G401 (cell line): ENCODE measurements at places on chromosomes 1 and 21.
A peak's percentile ranks its signal among the peaks of the same experiment; 100 is the strongest.

- peak; percentile 5 for DNase-seq
These were observed 3.5 kb upstream of the PRDX6 start for GRCh38 chr1:173473599-173474011.

DNA sequence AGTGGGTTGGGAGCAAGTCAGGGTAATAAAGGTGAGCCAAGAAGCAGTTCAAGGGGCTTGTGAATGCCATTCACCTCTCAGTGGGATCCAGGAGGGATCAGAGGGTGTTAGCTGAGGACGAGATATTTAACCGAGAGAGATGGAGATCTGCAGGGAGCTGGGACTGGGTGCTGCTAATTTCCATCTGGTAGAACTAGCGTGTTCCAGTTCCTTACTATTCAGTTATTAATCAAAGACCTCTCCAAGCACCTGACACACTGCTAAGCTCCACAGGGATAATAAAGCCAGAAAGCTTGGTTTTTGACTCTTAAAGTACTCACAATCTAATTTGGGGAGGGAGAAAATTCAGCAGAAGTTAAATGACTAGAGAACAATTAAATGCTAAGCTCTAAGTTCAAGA is 57.7 kb downstream of the ALG14 start:
- DNase-seq = no peak

DNA sequence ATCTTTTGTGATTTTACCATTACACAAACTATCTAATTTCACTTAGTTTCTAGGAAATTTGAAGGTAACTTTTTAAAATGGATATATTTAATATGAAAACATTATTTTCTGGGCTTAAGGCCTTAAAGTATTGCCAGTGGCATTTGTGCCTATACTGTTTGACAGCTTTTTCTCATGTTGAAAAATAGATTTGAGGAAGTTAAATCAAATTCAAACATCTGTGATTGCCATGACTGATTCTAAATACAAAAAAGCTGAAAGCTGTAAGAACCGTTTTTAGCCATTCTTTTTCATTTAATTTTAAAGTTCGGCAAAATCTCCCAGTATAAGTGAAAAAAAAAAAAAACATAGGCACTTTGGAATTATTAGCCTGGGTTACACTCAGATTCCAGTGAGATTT is 301.1 kb downstream of the DPYD start:
- DNase-seq = no peak

DNA sequence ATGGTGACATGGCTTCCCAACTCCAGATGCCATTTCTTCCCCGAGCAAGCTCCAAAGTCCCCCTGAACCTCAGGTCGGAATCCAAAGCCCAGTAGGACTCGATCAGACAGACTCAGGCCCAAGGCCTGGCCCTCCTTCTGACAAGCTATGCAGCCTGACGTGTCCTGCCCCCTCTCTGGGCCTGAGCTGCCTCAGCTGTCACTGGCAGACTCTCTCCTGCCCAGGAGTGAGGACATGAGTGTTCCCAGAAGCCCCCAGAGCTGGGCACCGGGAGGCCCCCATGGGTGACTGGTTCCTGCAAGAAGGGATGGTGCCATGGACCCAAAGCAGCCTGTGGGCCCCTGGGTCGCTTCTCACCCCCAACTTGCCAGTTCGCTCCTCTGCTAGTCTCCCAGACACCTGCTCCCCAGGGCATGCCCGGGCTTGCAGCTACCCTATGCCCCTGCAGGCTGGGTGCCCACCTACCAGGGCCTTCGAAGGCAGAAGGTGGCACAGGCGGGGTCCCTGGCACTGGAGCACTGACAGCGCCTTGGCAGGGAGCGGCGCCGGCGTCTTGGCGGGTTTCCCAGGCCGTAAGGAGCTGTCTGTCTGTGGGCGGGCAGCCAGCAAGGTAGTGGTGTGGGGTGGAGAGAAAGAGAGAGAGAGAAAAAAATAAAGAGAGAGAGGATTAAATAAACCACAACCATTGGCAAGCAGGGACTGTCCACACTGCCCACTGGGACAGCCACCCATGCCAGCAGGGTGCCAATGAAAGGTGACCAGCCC is 2.3 kb downstream of the EDN2 start:
- peak; percentile 90 for DNase-seq

GRCh38 chr1:152537496-152537895 is 23.2 kb downstream of the CRCT1 start:
- DNase-seq = no peak

DNA sequence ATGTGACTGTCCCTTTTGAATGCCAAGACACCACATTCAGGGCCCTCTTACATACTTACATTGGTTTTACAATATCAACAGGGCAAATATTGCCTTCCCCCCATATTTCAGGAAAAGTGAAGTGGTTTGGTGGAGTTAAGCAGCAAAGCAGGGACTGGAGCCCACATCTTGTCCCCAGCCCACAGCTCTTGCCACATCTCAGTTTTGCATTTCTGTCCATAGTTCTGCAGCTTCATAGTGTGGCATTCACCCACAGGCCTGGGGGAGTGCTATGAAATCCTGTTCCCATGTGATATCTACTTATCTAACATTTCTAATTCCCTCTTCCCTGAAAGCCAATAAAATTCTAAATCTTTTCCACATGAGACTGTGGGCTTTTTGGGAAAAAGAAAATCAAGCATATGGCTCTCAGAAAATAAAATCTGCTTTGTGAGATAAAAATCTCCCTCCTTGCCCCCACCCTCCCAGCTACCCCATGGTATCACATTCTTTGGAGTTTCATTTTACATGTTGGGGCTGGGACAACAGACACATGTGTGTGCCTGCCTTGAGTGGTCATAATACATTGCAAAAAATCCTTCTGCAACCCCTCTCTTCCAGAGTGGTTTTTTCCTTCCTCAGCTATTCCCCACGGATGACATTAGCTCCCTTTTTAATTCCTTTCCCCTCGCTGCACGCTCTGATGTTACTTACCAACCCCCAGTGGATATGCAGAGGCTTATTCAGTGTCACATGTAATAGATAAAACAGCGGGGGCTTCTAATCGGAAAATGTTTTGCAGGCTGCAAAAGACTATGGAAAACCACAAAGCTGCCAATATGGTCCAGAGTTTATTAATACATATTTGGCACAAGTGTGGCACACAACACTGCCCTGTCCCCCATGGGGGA is 20.5 kb upstream of the CD2 start:
- DNase-seq = no peak

DNA sequence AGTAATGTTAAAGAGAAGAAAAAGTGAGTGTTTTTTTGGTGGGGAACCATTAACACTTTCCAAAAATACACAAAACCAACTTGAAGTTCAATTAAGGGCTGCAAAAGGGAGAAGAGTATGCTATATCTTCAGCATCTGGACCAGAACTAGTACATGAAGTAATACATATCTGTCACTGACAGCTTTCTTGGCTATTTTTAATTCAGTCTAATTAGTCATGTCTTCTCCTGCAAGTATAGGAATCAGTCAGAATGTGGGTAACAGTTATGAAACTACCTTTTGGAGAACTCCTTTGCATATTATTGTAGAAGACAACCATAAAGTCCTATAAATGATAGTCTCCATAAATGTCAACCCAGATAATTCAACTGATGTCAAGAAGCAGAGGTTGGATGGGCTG is 901.2 kb downstream of the TTLL7 start:
- no peak for DNase-seq

GRCh38 chr1:92096317-92096716 is 16.2 kb downstream of the BTBD8 start:
- DNase-seq = no peak

- DNase-seq = no peak
These were observed 316.9 kb upstream of the VAMP3 start for GRCh38 chr1:7454052-7454815.

- peak; percentile 40 for DNase-seq
These were observed 38.3 kb downstream of the SKI start for GRCh38 chr1:2266301-2266975.

- no peak for DNase-seq
These were observed 51.8 kb upstream of the GRIK1 start for GRCh38 chr21:29991624-29992023.

DNA sequence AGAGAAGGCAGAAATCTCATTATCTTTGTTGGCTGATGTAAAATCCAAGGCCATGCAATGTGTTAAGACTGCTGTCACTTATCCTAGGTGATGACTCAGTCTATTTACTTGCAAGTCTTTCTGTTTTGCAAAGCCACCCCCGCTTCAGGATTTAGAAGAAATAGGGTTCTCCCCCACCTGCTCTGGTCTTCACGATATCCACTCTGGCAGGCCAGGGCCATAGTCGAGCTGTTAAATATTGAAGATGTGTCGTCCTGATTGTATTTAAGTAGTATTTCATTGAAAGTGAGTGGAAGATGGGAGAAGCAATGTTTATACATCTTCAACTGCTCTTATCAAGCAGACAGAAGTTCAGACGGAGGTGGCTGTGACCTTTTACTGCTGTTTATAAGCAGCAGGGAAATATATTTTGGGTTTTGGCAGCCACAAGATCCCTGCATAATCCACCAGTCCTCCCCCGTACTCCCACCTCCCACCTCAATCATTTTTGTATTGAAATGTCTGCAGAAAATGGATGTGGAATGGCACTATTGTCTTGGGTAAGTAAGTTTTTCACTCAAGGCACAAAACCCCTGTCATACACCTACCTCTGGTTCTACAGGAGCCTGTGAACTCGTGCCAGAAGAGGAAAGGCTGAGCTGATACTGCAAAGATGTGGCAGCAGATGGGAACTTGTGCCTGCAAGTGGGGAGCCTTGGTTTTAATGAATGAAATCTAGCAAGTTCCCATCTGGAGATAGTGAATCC is 117.4 kb downstream of the MRPS6 start:
- DNase-seq = peak; percentile 84

GRCh38 chr1:10615332-10615731 is 140.6 kb downstream of the PEX14 start:
- DNase-seq = no peak

- DNase-seq = no peak
These were observed 33.9 kb downstream of the ETS2 start for GRCh38 chr21:38839328-38840286.

GRCh38 chr1:41100170-41100569 is 78.6 kb upstream of the SLFNL1 start:
- no peak for DNase-seq

DNA sequence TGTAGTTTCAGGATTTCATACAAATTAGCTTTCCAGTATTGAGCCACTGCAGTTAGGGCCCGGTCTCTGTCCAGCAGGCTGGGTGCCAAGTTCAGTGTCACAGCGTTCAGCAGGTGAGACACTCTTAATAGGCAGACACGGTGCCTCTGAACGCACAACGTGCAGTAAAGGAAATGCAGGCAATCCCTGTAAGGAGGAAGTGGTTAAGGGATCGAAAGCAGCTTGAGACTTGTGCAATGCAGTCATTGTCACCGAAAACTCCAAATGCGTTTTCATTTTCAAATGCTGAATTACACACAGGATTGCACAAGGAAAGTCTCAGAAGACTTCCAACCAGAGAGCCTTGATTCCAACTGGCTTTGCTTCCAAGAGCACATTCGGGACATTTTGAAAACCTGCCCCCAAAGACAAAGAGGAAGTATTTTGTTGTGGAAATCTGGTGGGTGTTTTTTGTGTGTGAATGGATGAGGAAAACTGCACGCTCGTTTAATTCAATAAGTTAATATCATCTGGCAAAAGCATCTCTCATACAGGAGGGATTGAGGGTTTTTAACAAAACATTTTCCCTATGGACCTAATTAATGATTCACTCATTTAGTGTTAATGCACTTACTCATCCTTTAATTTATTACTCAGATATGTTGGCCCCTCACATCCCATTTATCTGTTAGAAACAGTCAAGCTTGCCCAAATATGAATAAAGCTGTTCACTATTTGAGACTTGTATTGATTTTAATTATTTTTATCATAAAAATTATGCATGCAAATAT is 61.6 kb downstream of the PTGS2 start:
- DNase-seq = no peak

DNA sequence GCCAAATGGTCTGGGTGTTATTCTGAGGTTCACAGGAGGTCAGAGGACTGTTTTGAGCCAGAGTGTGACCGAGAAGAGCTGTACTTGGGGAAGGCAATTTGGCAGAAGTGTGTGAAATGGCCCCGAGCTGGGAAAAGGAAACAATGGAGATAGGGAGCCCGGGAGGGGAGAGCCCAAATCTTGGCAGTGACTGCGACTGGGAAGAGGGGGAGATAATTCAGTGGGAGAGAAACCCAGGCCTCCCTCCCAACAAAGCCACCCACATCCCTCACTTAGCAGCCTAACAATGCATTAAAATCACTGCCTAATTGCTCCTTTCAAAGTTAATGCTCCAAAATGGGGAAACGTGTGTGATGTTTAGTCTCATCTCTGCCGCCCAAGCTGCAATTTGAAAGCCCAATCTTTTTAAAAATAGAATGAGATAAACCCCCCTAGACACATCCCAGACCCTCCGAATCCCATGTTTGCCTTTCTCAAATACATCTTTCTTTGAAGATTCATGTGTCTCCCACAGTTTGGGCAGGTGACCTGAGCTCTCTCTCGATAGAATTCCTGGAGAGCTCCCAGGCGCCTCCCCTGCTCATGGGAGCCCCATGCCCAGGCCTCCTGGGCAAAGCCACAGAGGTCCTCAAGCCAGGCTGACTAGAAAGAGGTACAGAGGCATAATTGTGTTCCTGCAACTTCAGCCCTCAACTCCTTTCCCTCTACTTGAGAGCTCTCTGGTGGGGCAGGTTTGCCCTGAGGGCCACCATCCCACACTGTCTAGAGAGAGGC is 17.3 kb downstream of the LRRC52 start:
- DNase-seq = no peak

GRCh38 chr1:237953238-237953637 is 62.5 kb upstream of the ZP4 start:
- no peak for DNase-seq

DNA sequence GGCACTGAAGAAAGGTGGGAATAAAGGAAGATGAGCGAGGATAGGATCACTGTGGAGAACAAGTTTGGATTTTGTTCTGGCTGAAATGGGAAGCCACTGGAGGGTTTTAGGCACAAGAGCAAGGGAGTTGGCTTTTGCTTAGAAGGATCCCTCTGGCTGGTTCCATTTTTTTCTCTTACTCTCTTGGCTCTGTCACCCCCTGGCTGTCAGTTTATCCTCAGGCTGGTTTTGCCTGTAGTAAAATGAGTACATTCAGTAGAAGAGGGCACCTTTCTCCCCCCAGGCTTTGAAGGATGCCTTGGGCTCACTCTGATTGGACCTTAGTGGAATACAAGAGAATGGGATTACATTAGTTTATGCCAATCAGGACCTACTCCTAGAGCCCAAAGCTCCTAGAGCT is 17.1 kb downstream of the CACHD1 start:
- DNase-seq = no peak

GRCh38 chr1:233367057-233367803 is 39.7 kb downstream of the MAP3K21 start:
- DNase-seq = peak; percentile 7

GRCh38 chr1:30998887-30999286 is 66.6 kb downstream of the PUM1 start:
- no peak for DNase-seq

GRCh38 chr1:179129702-179130473 is 48.0 kb downstream of the TOR3A start:
- DNase-seq = no peak

- no peak for DNase-seq
These were observed 73.0 kb downstream of the DAP3 start for GRCh38 chr1:155761736-155762405.
